ENCODE measurements at places on chromosomes 1 and 21.

- DNase-seq: no peak
Observed at GRCh38 chr1:172815740-172816139, 156.8 kb downstream of the FASLG start.

GRCh38 chr1:110420023-110420662, 12.6 kb upstream of the LAMTOR5 start:
- no peak for DNase-seq

- no peak for DNase-seq
Observed at GRCh38 chr1:7705908-7706216, 65.2 kb upstream of the VAMP3 start.

GRCh38 chr21:39379986-39380891, 31.4 kb upstream of the HMGN1 start:
- DNase-seq: peak; percentile 84

DNA sequence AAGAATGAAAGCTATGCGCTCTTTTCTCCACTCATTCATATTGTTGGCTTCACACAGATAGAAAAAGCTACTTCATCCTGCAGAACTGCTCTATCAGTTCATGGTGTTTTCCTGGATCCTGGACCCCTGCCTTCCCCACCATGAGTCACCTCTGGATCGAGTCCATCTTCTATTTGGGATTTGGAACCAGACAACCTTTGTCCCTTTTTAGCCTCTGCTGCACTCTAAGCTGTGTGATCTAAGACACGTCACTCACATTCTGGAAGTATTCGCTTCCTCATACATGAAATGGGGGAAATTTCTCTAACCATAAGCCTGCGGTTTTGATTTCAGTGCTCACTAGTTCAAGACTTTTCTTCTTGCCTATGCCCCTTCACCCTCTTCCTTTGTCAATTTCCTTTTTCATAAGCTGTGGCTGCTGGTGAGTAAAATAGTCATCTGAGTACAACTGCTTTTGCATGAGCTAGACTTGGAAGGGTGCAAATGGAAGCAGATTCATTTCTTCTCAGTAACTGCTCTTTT, 14.1 kb upstream of the DEGS1 start:
- DNase-seq: no peak

DNA sequence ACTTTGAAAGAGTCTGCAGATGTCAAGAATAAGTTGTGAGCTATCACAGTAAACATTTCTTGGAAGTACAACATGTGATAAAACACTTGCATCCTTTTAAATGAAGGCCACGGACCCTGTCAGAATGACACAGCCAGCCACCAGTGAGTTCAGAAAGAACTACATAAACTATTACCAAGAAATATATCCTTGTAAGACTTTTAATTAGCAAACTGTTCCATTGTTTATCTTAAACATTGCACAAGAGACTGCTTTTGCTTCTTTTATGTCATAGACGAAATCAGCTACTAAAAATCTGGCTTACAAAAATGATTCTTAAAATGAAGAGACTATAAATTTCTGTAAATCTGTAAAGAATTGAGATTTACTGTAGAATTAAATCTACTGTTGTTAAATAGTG, 17.9 kb downstream of the LRRC7 start:
- no peak for DNase-seq

DNA sequence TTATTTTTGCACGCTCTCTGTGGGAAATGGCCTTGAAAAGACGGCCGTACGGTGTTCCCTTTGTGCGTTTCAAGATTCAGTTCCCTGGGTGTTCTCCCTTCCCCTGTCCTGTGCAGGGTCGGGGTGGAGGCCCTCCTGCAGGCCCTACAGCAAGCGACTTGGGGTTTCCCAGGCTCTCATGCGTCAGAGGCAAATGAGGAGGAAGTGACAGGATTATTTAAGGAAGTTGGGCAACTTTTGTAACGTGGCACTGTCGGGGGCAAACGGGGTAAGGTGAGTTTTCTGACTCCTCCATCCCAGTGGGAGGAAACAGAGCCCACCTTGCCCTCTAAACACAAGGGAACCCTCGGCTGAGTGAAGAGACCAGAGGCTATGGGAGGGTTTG, 16.1 kb upstream of the AJAP1 start:
- no peak for DNase-seq

DNA sequence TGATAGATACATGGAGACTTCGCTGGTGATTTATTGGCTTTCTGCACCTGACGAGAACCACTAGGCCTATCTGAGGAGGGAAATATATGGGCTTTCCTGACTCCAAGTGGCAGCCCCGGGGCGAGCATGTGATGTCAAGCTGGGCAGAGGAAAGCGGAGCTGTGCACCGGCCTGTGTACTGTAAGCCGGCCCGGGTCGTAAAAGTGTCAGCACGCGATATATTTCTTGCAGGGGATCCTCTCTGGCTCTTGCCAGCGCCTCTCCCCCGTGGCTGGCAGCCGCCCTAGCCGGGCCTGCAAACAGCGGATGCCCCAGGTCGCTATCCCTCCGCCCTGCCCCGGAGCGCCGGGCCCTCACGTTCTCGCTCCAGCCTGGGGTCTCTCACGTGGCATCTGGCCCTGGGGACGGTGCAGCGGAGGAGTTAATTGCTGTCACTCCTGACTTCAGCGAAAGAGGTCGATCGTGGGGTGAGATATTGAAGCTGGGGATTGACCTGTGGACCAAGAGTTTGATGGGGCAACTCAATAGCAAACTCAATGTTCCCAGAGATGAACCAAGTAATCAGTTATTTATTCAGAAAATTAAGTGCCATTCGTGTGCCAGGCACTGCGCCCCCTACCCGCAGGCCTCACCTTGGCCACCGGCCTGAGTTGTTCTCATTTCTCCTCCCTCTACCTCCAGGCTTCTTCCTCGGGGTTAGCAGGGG, 41.0 kb upstream of the HAO2 start:
- no peak for DNase-seq

DNA sequence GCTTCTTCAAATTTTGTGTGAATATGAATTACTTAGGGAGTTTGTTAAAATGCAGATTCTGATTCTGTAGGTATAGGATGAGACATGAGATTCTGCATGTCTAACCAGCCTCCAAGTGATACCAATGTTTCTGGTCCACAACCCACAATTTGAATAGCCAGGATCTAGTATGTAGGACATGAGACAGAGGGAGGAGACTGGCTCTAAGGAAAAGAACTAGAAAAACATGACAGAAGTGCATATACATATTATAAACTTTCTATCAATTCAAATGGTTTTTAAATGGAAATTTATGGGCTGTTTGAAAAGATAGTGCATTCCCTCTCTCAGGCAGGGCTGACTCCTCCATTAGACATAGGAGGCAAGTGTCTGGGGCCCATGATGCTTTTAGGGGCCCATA, 33.9 kb upstream of the NPL start:
- no peak for DNase-seq
